Left lobe of liver (tissue), 2 donors: ENCODE measurements at places on chromosomes 5 and 9. TPM values are rescaled to one million over a fixed set of nuclear protein-coding genes. Genes with fewer than 3 reads are reported as not detected.

Gene POU5F2
- total RNA-seq = 0.38 TPM

Gene CEMIP2
- 43.3 TPM for total RNA-seq

Gene ZNF879
- total RNA-seq = 0.98 TPM

Gene NTRK2
- total RNA-seq = 0.38 TPM

Gene SUSD3
- total RNA-seq = 49.7 TPM

Gene SVEP1
- 1.7 TPM for total RNA-seq

Gene G3BP1
- 90.0 TPM for total RNA-seq

Gene TMEM174
- total RNA-seq = not detected

Gene SH3TC2
- total RNA-seq = 0.43 TPM

Gene MSX2
- not detected for total RNA-seq

Gene IL4
- total RNA-seq = not detected

Gene ENTREP1
- total RNA-seq = 0.30 TPM

Gene CBY3
- total RNA-seq = not detected

Gene NIPAL4
- total RNA-seq = not detected

Gene CATSPER3
- total RNA-seq = 0.86 TPM

Gene APBA1
- 19.7 TPM for total RNA-seq

Gene LCN6
- total RNA-seq = not detected

Gene LCP2
- 7.3 TPM for total RNA-seq

Gene OBP2B
- not detected for total RNA-seq

Gene FAM151B
- total RNA-seq = 1.2 TPM

Gene OR1L8
- not detected for total RNA-seq

Gene TCF7
- 3.1 TPM for total RNA-seq

Gene LHX3
- not detected for total RNA-seq

Gene CENPK
- total RNA-seq = 0.25 TPM

Gene GAS1
- total RNA-seq = 1.4 TPM

Gene PLCXD3
- total RNA-seq = 1.2 TPM

Gene RAI14
- total RNA-seq = 24.9 TPM

Gene UHRF2
- 12.6 TPM for total RNA-seq

Gene C5orf58
- not detected for total RNA-seq

Gene IQGAP2
- total RNA-seq = 110 TPM

Gene SLC4A9
- 0.10 TPM for total RNA-seq

Gene PTGES
- not detected for total RNA-seq

Gene FAT2
- total RNA-seq = not detected

Gene TENT4A
- 14.3 TPM for total RNA-seq

Gene PCDHA9
- total RNA-seq = not detected

Gene STPG3
- not detected for total RNA-seq

Gene CCL21
- total RNA-seq = 1.7 TPM

Gene DNAJB5
- total RNA-seq = 1.9 TPM

Gene MOB3B
- total RNA-seq = 0.91 TPM

Gene AJM1
- total RNA-seq = 4.1 TPM

Gene BARHL1
- total RNA-seq = not detected

Gene TOR1B
- total RNA-seq = 18.7 TPM

Gene DMRTA1
- total RNA-seq = 6.9 TPM
